ENCODE measurements at places on chromosomes 6 and 20.

- DNase-seq = no peak
Measured at GRCh38 chr6:55772730-55773129, 102.7 kb downstream of the BMP5 start.

GRCh38 chr20:63691711-63692435 lies 4.6 kb upstream of the TNFRSF6B start:
- no peak for DNase-seq

DNA sequence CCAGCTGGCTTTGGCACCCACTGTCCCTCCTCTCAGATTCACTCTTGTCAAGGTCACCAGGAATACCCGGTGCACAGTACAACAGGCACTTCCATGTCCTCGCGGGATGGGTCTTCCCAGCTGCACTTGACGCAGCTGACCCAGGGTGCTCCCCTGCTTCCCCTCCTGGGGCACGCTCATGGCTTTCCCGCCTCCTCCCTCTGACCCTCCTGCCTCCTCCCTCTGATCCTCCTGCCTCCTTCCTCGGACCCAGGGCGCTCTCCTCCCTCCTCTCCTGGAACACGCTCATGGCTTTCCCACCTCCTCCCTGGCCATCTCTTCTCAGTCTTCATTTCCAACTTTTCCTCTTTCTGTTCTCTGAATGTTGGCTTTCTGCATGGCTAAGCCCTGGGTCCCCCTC lies 42.1 kb downstream of the FAM209B start:
- no peak for DNase-seq

- no peak for DNase-seq
Measured at GRCh38 chr6:33828764-33829731, 25.2 kb upstream of the MLN start.

GRCh38 chr20:14555676-14556075 lies 218.3 kb upstream of the FLRT3 start:
- DNase-seq = no peak

DNA sequence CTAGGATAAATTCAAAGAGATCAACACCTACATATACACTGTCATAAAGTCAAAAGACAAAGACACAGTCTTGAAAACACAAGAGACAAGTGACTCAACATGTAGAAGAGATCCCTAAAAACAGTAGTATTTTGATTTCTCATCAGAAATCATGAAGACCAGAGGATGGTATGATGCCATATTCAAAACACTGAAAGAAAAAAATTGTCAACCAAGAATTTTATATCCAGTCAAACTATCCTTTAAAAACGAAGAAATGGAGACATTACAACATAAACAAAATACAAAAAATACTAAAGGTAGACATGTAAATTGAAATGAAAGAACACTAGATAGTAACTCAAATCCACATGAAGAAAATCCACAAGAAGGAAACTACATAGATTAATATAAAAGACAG lies 27.3 kb upstream of the HBS1L start:
- no peak for DNase-seq

DNA sequence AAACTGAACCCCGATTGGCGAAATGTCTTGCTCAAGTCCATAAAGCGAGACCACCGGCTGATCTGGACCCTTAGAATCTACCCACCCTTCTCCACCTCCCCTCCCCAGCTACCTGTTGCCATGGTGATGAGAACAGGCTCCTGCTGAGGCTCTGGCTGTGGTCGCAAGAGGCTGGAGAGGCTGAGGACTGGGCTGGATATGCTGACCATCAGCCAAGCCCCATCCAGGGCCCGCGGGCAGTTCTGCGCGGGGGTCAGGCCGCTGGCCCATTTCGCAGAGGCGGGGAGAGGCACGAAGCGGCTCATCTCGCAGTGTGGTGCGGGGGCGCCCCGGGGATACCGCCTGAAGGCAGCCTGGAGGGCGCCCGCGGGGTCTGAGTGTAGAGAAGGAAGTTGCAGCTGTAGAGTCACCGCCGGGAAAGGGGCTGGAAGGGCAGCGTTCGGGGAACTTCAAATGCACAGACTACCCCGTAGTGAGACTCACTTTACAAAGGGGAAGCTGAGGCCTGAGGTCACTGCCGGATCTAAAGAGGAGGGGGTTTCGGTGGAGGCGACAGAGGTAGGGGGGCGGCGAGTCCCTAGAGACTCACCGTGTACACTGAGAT lies 671 bp downstream of the TAPBP start:
- DNase-seq = no peak

DNA sequence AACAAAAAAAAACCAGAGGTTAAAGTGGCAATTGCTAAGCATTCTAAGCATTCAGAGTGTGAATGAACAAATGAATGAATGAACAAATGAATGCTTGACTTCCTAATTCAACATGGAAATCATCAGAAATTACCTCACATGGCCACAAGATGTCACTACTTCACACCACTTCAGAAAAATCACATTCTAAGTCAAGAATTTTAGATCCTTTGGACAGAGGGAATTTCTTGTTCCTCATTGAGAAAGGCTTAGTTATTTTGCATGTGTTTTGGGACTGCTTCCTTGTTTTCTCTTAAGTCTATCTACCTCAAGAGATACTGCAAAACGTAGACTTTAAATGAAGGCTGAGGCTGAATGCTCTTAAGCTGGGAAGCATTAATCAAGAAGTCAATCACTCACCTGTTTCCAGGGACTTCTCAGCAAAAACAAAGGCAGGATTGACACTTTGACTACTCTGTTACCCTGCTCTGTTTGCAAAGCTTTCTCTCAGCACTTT lies 120.2 kb downstream of the MBOAT1 start:
- DNase-seq = peak; percentile 27

- DNase-seq = no peak
Measured at GRCh38 chr20:14093652-14094051, 98.3 kb downstream of the MACROD2 start.

DNA sequence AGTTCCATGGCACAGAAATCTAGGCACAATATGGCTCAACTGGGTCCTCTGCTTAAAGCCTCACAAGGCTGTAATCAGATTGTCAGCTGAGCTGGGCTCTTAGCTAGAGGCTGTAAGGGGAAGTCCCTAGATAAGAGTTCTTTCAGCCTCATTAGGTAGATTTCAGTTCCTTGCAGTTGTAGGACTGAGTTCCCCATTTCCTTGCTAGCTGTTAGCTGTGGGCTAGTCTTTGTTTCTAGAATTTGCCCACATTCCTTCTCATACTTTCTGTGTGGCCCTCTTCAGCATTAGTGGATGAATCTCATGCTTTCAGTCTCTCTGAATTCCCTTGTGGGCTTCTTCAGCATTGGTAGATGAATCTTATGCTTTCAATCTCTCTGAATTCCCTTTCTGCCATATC lies 71.0 kb upstream of the MRAP2 start:
- DNase-seq = no peak

GRCh38 chr6:67887747-67888545 lies 747.1 kb upstream of the ADGRB3 start:
- no peak for DNase-seq

DNA sequence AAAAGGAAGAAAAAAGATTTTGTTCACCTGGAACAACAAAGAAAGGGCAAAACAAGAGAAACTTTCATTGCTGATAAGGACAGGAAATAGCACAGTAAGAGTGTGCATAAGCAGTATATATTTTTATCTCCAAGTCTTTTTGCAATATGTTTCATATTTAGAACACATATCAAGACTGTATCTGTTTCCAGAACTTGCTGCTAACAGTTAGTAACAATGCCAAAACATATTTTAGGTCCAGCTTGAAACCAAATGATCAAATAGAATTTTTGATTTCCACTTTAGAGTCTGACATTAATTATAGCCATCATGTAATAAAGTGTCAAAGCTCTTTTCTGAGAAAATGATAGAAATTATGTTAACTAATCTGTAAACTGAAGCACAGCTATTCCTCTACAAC lies 143.5 kb upstream of the SUPT3H start:
- no peak for DNase-seq

DNA sequence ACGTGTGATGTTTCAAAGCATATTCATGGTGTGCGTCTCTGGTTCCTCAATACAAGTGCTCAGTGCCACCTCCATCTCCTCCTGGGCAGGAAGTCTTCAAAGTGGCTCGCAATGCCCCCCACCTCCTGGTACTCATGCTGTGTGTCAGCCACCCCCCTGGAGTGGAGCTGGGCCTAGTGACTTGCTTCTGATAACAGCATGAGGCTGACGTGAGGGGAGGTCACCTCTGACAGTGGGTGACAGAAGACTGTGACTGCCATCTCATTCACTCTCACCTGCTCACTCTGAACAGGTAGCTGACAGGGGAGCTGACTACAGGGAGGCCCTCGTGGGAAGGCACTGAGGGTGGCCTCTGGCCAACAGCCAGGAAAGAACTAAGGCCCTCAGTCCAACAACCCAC lies 92.4 kb upstream of the NFATC2 start:
- DNase-seq = no peak

DNA sequence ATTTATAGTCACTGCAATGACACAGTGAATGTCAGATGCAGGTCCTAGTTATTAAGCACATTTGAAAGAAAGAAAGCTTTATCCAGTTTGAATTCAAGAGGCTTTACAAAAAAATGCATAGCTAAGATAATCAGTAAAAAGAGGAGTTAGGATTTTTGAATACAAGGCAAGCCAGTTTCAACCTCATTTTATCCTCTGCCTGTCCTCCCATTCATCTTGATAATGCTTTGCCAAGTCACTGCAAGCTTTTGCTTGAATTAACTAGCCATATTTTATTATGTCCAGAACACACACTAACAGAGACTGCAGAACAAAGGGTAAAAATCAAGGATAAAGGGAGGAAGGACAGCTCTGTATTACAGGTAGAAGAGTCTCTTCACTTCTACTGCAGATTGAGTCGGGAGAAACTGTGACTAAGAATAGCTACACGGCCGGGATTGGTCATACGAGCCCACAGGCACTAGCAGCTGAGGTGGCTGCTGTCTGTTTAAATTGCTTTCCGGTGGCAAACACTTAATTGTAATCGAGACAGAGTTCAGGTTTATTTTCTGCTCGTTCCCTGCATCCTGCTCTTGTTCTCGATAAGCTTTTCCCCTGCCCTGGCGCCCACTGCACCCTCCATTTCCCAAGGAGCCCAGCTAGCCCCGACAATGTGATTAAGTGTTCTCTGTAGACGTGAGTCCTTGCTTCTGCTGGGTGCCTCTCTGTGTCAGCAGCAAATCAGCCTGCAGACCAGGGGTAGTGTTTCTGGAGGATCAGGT lies 30.5 kb upstream of the AKAP12 start:
- no peak for DNase-seq

GRCh38 chr6:19662911-19663310 lies 174.3 kb upstream of the ID4 start:
- DNase-seq = no peak

- DNase-seq = no peak
Measured at GRCh38 chr6:136007345-136007744, 155.8 kb downstream of the PDE7B start.

DNA sequence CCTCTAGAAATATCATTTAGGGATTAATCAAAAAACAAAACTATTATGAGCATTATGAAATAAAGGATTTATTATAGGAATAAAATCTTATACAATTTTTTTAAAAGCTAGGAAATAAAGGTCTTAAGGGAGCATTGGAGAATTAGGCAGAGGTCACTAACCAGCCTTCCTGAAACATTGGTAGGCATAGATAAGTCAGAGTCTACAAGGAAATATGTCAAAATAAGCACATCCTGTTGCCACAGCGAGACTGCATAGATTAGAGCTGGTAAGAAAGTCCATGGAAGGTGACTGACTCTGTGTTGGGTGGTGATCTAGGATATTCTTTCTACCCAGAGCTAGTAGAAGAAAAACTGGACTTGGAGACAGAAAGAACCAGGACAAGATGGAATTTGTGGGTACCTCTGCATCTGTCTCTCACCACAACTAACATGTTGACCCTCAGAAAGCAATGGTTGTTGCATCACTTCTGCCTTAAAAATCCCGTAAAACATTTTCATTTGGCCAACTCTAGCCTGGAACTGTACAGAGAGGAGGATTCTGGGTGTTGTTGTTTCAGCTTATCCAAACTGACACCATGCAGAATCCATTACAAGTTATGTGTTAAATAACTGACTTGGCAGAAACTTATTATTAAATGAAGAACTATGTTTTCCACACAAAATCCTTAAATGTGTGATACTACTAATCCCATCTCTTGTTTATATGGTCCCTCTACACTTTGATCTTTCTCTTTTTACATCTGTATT lies 77.1 kb downstream of the FBXO5 start:
- no peak for DNase-seq

DNA sequence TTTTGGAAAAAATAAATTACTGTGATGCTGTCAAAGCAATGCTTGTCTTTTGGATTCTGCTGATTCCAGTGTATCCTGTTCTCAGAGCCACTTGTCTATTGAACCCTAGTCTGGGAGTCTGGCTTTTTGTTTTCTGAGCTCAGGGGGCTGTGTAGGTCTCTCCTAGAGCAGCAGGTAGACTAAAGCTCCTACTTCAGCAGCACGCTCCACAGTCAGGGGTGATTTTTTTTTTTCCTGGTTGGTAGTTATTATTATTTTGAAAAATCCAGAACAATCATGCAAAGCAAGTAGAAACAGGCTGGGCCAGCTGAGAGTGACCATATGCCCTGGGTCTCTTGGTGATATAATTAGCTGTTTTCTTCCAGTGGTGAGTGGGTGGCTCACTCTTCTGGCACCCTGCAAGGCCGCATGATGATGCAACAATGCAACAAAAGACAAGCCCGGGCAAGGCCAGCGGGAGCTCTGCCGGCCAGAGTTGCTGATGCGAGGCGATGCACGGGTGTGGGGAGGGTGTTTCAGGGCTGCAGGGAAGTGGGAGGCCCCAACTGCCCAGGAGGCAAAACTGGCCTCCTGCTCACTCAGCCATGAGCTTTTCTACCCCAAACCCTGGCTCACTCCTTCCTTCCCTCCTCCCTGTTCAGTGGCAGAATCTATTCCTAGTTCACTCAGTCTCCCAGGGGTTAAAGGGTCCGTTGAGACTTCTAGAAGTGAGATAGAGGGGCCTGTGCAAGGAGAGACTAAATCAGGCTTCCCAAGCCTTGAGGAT lies 11.5 kb upstream of the CDKN1A start:
- DNase-seq = peak; percentile 96

DNA sequence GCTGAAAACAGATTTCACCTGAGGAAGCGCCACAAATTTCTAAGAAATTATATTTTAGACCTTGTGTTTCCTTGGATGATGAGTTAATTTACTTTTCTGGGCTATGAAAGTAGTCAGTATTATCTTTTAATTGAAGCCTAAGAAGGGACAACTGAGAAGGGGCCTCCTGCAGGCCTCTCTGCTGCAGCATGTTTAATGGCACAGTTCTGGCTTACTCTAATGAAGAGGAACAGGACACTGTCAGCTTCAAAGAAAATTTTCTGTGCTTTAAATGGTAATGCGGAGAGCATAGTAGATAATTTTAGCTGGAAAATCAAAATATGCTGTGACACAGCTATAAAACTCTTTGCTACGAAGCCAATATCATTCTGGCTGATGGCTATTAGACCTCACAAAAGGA lies 167.4 kb downstream of the HDGFL1 start:
- no peak for DNase-seq

Data from stromal cell of bone marrow (primary cell).